Cerebellar nuclear complex (tissue), 1 donor: ENCODE measurements at places on chromosomes 16 and 17.

DNA sequence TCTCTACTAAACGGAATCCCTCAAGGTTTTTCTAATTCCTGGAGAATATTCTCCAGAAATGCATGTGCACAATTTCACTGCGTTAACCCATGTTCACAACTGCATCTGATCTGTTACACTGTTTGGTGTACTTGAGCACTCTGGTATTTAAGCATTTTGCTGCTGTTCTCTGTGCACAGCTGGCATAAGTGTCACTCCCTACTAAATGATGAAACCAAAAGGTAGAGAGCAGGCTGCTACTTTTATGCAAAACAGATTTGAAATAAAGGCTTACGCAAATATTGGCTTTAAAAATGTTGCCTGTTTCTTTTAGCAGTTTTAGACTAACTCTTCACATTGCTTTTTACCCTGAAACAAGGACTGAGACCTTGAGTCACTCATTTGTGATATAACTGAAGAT is 41.7 kb downstream of the ESRP2 start:
- no peak for DNase-seq

GRCh38 chr16:877242-878071 is 76.9 kb upstream of the GNG13 start:
- no peak for DNase-seq

DNA sequence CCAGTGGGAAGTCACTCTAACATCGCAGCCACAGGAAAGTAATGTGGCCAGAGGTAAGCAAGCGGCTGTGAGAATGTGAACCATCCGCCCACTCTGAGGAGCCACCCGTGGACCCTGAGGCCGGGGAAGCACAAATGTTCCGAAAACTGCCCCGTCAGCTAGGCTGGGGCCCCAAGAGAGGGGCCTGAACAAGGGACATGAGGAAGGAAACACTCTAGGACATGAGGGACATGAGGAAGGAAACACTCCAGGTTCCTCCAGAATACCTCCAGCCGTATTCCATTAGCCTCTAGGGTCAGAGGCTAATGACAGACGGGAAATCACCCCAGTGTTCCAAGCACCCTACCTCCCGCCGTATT is 317 bp downstream of the TEFM start:
- no peak for DNase-seq

DNA sequence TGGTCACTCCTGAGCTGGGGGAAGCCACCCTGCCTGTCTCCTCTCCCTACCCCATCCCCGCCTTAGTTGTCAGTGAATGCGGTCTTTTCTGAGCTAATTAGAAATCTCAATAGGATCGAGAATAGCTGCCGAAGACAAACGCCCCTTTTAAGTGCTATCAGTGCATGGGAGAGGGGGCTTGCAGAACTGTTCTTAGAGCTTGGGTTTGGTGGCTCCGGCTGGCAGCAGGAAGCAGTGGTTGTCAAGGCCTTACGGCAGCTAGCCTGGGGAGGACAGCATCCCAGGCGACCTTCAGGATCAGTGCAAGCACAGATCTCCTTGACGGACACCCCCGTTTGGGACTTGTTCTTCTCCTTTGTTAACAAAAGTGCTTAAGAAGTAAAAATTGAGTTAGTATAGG is 195.1 kb downstream of the CCDC182 start:
- DNase-seq: no peak

GRCh38 chr16:30744183-30744582 is 4.0 kb upstream of the PHKG2 start:
- no peak for DNase-seq

DNA sequence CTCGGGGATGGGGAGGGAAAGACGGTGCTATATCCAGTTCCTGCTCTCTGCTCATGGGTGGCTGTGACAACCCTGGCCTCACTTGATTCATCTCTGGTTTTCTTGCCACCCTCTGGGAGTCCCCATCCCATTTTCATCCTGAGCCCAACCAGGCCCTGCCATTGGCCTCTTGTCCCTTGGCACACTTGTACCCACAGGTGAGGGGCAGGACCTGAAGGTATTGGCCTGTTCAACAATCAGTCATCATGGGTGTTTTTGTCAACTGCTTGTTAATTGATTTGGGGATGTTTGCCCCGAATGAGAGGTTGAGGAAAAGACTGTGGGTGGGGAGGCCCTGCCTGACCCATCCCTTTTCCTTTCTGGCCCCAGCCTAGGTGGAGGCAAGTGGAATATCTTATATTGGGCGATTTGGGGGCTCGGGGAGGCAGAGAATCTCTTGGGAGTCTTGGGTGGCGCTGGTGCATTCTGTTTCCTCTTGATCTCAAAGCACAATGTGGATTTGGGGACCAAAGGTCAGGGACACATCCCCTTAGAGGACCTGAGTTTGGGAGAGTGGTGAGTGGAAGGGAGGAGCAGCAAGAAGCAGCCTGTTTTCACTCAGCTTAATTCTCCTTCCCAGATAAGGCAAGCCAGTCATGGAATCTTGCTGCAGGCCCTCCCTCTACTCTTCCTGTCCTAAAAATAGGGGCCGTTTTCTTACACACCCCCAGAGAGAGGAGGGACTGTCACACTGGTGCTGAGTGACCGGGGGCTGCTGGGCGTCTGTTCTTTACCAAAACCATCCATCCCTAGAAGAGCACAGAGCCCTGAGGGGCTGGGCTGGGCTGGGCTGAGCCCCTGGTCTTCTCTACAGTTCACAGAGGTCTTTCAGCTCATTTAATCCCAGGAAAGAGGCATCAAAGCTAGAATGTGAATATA is 4.8 kb upstream of the LASP1NB start:
- no peak for DNase-seq

DNA sequence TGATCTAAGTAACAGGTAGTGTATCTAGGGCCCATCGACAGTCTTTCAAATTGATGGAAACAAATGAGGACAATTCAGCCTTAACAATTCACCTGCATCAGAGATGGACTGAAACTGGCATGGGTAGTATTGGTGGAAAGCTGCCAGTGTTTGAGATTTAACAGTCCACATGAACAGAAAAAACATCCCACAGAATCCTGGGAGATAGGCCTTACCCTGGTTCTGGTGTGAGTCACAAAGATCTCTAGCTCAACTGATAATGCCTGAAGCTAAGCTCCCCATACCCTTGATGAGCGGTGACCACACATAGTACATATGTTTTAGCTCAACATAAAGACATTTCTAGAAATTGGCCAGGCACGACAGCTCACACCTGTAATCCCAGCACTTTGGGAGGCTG is 21.9 kb downstream of the CRK start:
- DNase-seq: no peak

DNA sequence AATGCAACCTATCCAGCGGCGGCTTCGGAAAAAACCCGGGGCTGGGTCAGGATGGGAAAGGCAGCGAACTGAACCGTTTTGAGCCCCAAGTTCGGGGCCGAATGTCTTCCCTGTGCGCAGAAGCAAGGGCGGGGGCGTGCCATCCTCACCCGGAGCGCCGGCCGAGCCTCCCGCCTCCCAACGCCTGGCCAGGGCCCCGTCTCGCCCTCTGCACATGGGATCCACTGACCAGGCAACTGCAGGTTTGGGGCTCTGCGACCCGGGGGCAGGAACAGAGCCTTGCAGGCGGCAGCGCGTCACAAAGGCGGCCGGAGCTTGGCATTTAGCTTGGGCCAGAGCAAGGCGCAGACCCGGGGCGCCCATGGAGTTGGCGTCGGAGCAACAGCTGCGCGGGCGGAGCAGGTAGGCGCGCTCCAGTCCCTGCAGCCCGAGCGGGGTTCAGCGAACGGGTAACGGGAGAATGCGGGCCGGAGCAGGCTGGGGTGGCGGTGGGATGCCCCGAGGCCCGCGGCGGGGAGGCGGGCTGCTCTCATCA is at the start of gene FBXO39:
TSS of gene FBXO39 (plus strand) at position 345 of the 535 bp plus-strand sequence. CDS start 3,654 bp downstream, outside the sequence.
- no peak for DNase-seq

- no peak for DNase-seq
Observed at GRCh38 chr16:84566545-84567257, 51.2 kb downstream of the COTL1 start.

- DNase-seq: no peak
Observed at GRCh38 chr17:78039581-78039980, 81.1 kb downstream of the TNRC6C start.
